ENCODE measurements at places on chromosomes 1 and 21.

DNA sequence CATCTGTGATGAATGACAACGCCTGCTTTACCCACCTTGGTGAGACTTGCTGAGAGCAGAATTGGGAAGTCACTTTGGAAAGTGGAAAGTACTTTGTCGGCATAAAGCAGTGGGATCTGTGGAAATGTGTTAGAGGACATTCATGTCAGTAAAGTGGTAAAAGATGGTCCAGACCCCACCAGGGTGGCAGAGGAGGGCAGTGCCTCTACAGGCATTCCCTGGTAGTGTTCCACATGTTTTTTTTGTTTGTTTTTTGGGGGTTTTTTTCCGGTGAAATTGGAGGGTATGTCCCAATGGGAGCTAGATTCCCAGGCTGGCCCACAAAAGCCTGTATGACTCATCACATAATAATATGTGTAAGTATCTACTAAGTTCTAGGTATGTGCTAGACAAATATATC is 80.6 kb downstream of the ELAVL4 start:
- DNase-seq = no peak

DNA sequence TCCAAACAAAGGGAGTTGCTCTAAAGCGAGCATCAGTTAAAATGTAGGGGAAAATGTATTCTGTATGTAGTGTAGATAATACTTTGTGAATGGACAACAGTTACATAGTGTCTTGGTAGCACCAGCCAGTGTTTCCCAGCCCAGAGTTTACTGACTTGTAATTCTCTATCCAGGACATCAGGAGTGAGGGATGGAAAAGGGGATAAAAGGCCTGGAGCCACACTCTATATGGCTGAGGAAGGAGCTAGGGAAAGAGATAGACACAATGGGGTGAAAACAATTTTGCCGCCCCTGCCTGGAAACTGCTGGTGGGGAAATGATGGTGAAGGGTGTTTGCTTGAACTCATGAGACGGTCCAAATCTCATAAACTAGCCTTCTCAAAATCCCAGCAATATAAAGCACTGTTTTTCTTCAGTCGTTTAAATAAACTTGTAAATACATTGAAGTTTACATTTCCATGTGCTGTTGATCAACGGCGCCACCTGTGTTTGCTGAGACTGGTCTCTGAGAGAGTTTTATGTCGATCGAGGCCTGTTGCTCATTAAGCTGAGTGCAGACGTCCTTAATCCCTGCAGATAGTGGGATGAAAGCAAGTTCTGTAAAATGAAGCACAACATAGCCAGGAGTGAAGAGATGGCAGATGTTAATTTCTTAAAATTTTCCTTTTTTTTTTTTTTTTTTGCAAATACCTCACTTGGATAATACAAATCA is 27.9 kb upstream of the AGO1 start:
- peak; percentile 69 for DNase-seq

- no peak for DNase-seq
Observed at GRCh38 chr1:154712166-154712810, 104.3 kb upstream of the ADAR start.

- no peak for DNase-seq
Observed at GRCh38 chr1:243991650-243992049, 59.4 kb upstream of the ZBTB18 start.

DNA sequence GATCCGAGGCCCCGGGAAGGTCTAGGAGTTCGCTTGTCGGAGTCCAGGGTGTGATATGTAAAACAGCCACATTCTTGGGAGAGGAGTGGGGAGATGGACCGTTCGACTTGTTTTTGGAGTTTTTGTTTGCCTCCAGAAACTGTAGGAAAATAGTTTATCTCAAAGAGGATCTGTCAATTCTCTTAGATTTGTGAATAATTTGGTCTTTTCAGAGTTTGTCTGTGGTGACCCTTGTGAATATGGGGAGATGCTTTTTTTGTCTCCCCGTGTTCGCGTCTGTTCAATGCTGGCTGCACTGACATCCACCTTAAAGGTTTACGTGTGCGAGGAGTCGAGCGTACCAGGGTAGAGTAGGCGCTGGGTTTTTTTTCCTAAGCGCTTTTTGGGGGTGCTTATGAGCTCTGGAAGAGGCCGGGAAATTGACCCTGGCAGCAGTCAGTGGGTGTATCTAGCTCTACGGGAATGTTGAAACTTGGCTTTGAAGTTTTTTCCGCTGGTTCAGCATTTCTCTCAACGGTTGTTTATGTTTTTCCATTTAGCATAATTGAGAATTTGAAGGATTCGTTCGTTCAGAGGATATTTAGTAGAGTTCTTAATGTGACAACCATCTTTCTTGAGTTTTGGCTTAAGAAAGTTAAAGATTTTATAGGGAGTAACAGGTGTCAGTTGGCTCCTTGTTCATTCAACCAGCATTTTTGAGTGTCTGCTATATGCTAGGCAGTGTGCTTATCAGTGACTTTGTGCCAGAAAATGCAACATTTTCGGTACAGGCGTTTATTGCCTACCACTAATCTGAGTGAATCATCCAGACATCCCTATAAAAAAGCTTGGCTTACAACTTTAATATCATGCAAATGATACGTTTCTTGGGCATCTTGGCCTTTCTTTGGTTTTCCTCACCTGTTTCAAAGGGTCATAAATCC is 1.2 kb downstream of the SZRD1 start:
- DNase-seq = peak; percentile 30

DNA sequence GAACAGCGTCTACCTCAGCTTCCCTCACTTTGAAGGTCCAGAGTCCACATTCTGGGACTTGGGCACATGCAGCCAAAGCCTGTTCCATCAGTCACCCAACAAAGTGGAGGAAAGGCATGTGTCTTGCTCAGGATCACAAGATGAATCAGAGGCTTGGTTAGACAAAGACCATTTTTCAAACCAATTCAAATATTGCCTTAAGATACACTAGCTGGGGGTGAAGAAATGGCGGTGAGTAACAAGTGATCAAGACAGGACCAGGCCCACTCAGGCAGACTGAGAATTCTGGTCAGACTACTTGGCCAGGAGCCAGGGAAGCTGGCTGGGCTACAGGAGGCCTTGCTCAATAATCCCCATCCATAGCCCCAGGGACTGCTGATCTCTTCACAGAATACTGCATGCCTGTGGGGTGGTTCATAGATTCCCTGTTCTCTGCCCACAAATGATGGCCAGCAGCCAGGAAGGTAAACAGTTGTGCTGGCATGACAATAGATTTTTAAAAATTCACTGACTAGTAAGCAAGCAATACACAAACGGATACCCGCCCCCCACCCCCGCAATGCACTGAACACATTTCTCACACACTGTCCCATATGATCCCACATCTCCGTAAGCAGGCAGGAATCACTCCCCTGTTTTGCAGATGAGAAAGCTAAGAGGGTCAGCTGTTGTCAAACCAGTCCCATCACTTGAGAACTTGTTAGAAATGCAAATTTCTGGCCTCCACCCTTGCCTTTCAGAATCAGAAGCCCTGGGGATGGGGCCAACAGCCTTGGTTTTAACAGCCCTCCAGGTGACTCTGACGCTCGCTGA is 27.2 kb downstream of the ERI3 start:
- DNase-seq = peak; percentile 65

GRCh38 chr1:119008483-119009311 is 20.6 kb upstream of the TBX15 start:
- peak; percentile 84 for DNase-seq

- no peak for DNase-seq
Observed at GRCh38 chr1:46102769-46103476, 29.5 kb downstream of the PIK3R3 start.

GRCh38 chr1:67729872-67730271 is 44.9 kb downstream of the GADD45A start:
- DNase-seq = no peak
